ENCODE measurements at places on chromosomes 11 and 22.

DNA sequence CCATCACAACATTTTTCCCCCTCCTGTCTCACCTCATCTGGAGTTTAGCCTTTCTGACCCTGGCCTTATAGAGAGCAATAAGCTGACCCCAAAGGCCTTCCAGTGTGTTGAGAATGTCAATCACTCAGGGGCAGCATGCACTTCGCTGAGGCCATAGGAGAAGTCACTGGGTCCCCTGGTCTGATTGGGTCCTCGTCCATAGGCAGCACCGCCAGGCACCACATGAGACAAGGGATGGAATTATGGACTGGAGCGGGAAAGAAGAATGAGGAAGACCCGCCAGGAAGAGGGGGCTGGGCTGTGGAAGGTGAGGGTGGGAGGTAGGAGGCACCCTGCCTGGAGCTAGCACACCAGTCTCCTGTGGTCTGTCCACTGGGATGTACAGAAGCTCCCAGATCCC, 72.9 kb downstream of the DSCAML1 start:
- no peak for DNase-seq

GRCh38 chr11:68191661-68192579, 21.2 kb downstream of the KMT5B start:
- no peak for DNase-seq

DNA sequence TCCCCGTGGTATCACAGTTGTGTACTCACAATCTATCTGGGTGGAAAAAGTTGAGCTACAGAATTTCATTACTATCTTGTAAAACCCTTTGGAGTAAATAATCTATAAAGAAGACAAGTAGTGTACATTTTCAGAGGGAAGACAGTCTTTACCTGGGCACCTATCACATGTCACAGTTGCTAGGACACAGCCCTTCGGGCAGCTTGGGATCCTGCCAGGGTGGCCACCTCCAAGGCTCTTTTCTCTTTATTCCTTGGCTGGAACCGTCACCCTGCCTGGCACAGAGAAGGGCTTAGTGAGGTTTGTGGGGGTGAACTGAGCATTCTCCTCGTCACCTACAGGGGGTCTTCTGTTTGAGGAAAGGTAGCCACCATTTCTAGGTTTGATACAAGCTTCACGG, 23.6 kb downstream of the LRRC74B start:
- DNase-seq: no peak

- DNase-seq: no peak
These were observed 473.5 kb downstream of the MIAT start for GRCh38 chr22:27130906-27131305.

DNA sequence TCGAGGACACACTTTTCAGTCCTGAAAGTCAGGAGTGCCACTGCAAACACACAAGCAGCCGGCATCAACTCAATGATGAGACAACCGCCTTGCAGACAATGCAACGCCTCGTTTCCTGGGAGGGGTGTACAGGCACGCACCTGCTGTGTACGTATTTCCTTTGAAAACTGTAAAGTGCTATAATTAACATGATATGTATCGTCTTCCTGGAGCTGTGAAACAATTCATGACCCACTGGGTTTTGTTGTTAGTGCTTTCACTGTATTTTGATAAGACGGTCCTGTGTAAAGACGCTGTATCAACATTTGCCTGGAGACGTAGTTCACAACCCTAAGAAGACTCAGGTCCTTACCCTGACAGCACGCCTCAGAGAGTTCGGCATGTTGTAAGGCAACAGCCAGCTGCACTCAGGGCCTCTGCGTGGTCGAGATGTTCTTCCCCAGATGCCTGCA, 105.7 kb upstream of the ANO1 start:
- DNase-seq: no peak

GRCh38 chr22:25402501-25403283, 161.8 kb upstream of the GRK3 start:
- DNase-seq: no peak

DNA sequence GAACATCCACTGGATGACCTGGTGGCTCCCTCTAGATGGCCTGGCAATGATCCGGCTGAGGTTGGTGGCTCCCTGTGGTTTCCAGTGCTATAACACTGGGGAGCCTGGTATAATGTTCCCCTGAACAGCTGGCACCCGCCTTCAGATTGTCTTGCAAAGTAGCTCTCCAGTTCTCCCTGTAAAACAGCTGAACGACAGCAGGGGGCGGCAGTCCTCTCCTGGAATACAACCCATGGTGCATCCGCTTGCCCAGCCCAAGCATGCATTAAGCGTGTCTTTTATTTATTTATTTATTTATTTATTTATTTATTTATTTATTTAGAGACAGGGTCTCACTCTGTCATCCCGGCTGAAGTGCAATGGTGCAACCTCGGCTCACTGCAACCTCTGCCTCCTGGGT, 258.9 kb downstream of the BUD13 start:
- peak; percentile 20 for DNase-seq

DNA sequence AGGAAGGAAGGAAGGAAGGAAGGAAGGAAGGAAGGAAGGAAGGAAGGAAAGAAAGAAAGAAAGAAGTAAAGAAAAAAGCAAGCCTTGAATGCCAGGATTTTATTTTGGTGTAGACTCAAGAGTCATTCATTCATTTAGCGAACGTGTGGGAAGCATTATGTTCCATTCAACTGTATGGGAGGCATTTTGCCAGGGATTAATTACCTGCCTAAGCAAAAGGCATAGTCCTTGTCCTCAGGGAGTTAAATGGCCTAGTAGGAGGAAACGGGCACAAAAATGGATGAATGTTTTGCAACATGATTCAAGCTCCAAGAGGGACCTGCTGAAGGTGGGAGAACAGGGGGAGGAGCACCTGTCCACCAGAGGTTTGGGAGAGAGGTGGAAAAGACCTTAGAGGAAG, 16.2 kb upstream of the ZNRF3 start:
- DNase-seq: no peak

- no peak for DNase-seq
These were observed 130.7 kb downstream of the SOX6 start for GRCh38 chr11:16225623-16226022.

DNA sequence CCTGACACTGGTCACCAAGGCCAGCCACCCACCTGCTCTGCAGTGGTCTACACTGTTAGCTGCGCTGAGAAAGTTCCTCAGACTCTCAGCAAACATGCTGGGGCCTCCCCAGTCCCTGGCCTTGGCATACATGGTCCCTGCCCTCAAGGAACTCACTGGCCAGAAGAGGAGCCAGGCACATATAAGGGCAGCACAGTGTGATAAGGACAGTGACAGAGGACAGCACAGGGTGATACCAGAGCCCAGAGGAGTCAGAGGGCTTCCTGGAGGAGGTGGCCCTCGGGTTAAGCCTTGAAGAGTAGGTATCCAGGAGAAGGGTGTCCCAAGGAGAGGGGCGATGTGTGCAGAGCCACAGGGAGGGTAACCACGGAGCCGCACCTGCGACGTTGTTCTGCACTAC, 624 bp downstream of the ART1 start:
- DNase-seq: no peak

GRCh38 chr22:29528144-29528543, 25.4 kb downstream of the THOC5 start:
- DNase-seq: no peak

- DNase-seq: no peak
These were observed 91.7 kb downstream of the BLID start for GRCh38 chr11:122024278-122024677.

DNA sequence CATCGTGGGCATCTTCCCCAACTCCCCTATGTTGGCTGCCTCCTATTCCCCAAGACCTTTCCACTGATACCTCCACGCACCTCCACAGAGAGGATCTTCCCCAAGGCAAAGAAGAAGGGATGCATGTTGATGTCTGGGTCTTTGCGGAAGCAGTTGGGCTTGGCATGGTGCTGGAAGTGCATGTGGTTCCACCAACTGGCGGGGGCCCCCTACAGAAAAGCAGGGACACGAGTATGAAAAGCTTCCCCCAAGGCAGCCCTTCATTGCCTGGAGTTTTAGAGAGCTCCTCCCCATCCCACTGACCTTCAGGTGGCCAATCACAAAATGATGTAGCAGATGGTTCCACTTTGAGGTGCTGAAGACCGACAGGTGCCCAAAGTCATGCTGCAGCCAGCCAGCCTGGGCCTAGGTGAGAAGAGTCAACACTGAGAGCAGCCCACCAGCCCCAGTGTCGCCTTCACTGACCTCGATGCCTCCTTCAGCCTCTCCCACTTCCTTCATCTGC, 6.1 kb downstream of the FADS1 start:
- no peak for DNase-seq

GRCh38 chr11:43443811-43444210, 85.1 kb downstream of the TTC17 start:
- DNase-seq: no peak

All from DND-41 (cell line).